ENCODE measurements at places on chromosomes 6 and 20.
A peak's percentile ranks its signal among the peaks of the same experiment; 100 is the strongest.

- no peak for DNase-seq
These were observed 363.8 kb downstream of the PRKN start for GRCh38 chr6:162363757-162364156.

- DNase-seq: no peak
These were observed 27.5 kb upstream of the TAF8 start for GRCh38 chr6:42022755-42023384.

GRCh38 chr6:128161839-128162238, 261.0 kb upstream of the THEMIS start:
- DNase-seq: no peak

DNA sequence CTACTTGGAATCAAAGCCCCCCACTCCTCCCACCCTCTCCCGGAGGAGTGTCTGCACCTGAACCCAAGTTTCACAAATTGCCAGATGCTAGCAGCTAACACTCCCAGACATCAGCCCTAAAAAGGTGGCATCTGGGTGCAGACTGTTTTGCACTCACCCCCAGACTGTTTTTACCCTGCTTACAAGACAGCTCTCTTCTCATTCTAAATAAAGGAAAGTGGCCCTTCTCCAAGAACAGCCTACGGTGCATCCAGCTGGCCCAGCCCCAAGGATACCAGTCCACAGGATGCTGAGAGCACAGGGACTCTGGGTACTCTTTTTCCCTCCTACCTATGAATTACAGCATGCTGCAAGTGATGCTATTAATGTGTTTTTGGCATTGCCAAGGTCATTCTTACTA, 842.0 kb upstream of the FLRT3 start:
- DNase-seq: no peak

- peak; percentile 71 for DNase-seq
These were observed 9.8 kb upstream of the DEF6 start for GRCh38 chr6:35287671-35288396.

DNA sequence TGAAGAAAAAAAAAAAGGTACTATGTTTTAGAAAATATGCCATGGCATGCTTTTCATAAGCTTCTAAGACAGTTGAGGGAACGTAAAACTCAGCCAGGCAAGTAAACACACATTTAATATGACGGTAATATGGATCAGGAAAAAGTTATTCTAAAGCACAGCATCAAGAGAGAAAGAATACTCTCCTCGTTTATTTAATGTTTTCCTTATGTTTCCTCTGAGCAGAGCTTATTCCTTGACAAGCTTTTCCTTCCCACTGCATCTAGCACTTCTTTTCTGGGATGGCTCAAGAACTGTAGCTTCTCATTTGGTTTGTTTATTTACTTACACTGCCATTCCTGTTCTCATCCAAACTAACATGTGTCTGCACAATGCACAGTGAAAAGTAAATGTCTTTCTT, 2.7 kb upstream of the RSPO3 start:
- no peak for DNase-seq

- DNase-seq: no peak
These were observed 24.6 kb downstream of the MYLK4 start for GRCh38 chr6:2725999-2726567.

DNA sequence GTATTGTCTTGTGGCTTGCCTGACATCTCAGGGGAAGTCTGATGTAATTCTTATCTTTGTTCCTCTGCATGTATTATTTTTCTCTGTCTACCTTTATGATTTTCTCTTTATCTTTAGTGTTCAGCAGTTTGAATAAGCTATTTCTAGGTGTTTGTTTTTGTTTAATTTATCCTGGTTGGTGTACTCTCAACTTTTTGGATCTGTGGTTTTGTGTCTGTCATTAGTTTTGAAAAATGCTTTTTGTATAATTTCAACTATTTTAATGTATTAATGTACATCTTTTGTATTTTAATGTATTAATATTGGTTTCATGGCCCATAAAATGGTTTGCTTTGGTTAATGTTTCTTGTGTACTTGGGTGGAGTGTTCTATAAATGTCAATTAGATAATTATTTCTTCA, 15.9 kb upstream of the APCDD1L start:
- DNase-seq: no peak

GRCh38 chr6:84536885-84537638, 227.3 kb downstream of the TBX18 start:
- no peak for DNase-seq

DNA sequence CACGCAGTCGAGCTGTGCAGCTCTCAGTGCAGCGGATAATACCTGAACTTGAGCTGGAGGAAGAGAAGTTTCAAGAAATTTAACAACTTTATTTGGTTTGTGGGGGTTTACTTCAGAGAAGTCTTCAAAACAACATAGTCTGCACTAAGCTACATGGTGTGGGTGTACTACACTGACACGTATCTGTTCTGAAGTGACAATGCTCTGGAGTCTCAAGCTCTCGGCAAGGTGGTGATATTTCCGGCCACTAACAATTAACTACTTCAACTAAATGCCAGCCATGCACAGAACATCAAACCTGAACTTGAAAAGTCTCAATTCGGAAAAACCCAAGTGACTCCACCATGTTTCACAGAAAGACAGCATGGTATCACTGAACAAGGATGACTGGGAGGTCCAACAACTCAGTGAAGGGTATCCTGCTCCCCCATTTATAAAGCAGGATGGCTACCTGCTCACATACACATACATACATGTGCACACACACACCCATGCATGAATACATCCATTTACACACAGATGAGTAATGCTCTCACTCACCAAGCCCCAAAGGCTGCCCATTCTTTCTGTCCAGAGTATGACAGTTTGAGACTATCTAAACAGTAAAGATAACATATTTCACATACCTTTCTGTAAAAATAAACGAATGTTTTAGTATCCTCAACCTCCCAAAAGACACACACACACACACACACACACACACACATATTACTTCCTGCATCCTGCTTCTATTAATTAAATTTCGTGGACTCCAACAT, 15.4 kb upstream of the ANKRD60 start:
- no peak for DNase-seq

DNA sequence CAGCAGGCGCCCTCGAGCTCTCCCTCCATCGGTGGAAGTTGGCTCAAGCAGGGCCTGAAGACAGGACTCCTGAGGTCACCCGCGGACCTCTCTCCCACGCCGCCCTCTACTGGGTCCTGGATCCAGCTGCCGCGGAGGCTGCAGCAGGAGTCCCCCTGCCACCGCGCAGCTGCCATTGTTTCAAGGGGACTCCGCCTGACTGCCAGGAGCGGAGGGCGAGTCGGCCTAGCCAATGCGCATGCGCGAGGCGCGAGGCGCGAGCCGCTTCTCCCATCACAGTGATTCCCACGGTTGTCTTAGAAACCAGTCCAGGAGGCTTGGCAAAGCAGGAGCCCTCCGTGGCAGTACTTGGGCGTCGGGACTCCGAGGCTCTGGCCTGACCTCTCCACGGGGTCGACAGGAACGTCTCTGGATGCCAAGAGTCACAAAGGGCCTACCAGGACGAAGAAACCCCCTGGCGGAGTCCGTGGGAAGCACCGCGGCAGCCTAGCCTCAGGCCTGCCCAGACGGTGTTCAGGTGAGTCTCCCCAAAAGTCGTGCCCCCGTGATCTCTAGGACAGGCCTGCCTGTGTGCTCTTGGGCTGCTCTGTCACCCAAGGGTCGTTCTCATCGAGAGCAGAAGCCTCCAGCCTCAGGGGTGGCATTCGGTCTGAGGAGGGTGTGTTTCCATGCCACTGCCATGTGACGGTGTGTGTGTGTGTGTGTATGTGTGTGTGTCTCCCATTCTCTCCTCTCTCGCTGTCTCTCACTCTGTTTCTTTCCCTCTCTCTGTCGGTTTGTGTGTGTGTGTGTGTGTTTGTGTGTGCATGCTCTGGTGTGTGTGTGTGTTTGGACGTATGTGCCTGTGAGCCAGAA, 290.6 kb upstream of the ZNF337 start:
- DNase-seq: no peak

GRCh38 chr20:17635332-17636244, 46.5 kb downstream of the RRBP1 start:
- no peak for DNase-seq

DNA sequence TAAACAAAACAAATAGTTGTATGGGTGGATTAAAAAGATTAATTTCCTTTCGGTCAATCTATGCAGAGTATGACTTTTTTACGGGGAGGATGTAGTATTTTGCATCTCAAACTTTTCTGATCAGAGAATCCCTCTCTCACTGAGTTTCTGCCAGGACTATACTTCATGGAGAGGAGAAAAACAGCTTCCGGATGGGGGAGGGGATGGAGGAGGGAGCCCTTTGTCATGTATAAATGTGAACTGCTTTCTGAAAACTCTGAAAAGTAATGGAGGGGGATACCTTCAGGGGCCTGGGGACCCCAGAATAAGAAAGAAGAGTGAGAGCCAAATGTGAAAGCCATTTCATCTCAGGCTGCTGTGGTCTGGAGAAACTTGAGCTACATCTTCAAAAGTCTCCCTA, 173.1 kb upstream of the KCNK16 start:
- DNase-seq: no peak

DNA sequence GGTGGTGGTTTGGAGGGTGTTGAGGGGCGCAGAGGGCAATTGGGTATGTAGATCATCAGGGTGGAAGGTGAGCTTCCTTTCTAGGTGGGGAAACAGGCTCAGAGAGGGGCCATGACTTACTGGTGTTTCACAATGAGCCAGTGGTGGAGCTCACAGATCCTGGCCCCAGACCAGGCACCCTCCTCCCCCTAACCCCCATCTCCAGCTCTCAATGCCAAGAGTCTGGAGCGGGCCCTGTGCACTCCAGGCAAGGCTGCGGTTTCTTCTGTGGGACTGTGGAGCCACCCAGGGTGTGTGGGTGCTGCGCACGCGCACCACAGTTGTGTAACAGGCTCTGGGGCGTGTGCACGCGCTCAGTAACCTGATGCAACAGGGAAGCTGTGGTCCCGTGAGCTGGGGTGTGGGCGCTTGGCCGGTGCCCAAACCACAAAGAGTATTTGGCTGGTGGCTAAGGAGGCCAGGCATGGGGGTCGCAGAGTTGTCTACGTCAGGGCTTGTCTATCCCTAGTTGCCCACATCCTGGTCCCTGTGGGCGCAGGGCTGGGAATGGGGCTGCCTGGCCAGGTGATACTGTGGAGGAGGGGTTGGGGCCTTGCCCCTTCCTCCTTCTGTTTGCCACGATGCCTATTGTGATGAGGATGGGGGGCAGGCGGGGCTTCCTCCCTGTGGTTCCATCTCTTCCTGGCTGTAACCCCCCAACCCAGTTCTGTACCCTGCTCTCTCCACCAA, 37.5 kb upstream of the MRPS18A start:
- DNase-seq: peak; percentile 63

GRCh38 chr6:14986370-14986769, 259.5 kb upstream of the JARID2 start:
- DNase-seq: no peak

GRCh38 chr6:91098006-91098405, 511.1 kb upstream of the MAP3K7 start:
- DNase-seq: no peak

- no peak for DNase-seq
These were observed 18.1 kb downstream of the NPEPL1 start for GRCh38 chr20:58710481-58711265.

GRCh38 chr20:7736336-7736735, 203.9 kb downstream of the HAO1 start:
- no peak for DNase-seq

GRCh38 chr6:112221561-112221960, 32.8 kb downstream of the LAMA4 start:
- no peak for DNase-seq

DNA sequence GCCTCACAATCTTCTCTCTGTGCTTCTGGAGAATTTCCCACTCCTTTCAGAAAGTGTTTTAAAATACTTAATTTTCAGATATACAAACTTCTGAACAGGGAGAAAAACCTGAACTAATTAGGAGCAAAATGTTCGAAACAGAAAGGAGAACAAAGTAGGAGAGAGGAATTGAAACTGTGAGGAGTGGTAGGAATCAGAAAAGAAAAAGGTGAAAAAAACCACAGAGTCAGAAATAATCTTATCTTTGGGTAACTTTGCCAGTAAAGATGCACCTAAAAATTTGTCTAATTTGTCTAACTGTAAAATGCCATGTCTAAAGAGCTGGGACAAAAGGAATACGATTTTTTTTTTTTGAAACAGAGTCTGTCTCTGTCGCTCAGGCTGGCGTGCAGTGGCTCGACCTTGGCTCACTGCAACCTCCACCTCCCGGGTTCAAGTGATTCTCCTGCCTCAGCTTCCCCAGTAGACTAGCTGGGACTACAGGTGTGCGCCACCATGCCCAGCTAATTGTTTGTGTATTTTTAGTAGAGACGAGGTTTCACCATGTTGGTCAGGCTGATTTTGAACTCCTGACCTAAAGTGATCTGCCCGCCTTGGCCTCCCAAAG, 4.7 kb upstream of the RIPOR2 start:
- no peak for DNase-seq

DNA sequence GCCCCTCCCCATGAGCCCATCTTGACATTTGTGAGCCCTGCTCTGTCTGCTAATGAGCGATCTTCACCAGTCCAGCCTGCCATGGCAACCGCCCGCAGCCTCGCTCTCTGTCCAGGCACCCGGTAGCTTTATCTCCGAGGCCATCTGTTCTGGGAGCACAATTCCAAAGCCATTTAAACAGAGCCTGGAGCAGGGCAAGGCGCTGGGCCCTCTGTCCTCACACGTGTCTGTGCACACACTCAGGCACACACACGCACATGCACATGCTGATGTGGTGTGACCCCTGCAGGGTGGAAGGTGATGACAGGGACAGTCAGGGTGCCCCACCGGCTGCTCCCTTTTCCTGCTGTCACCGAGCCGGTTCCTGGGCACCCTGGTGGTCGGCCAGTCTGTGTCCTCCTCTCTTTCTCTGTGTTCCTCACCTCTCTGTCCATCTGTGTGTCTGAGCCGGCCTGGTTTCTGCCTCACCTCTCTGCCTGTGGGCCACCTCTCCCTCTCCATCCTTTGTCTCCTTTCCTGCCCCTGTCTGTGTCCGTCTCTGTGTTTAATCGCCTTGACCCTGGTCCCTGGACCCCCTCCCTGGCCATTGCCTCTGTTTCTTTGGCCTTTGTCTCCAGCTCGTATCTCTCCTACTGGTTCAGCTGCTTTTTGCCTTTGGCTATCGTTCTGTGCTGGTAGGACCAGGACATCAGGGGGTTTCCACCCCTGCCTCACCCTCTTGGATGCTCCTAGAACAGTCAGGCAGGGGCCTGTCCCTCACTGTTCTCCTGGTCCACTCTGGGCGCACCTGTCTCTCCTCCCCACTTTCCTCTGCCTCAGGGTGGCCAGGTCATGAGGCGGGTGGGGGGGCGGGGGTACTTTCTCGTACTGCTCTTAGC, 8.8 kb upstream of the MYT1 start:
- no peak for DNase-seq

DNA sequence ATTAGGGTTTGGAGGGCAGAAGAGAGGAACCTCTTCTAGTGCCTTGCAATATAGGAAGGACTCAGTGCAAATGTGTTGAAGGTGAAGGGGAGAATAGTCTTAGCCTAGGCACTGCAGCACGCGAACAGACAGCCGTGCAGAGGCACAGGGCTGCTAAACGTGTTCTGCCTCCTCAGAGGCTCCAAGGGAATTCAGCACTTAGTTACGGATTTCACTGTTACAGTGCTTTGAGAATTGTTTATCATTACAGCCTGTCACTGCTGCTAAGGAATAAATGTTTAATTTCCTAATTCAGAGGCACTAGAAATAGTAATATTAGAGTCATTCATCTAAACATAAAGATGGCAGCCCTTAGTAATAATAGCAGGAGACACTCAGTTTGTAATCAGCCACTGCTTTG, 116.4 kb upstream of the SLC22A16 start:
- no peak for DNase-seq

GRCh38 chr6:127343809-127344659, 625 bp upstream of the ECHDC1 start:
- DNase-seq: peak; percentile 41

GRCh38 chr20:53706008-53706465, 112.4 kb upstream of the ZNF217 start:
- DNase-seq: no peak
